ENCODE measurements at places on chromosomes 2 and 18. TPM values are rescaled to one million over a fixed set of nuclear protein-coding genes. Genes with fewer than 3 reads are reported as not detected.

GRCh38 chr2:159817283-159817682 is 19.3 kb upstream of the CD302 start:
- H3K27ac ChIP-seq: no peak overlapping the region
- no peaks in the 10 kb centered on the region for H3K27me3 ChIP-seq
- H3K4me3 ChIP-seq: no peak overlapping the region
- H3K4me1 ChIP-seq: no peaks in the 10 kb centered on the region
- peaks cover 22% of the 10 kb centered on the region for H3K36me3 ChIP-seq

Gene TLX2
- 0.16 TPM for total RNA-seq

Gene MYL1
- total RNA-seq: not detected

GRCh38 chr2:37343537-37344434 is 644 bp upstream of the QPCT start:
- H3K27me3 ChIP-seq: peaks cover 7% of the 10 kb centered on the region
- H3K4me1 ChIP-seq: peaks cover 16% of the 10 kb centered on the region
- no peak for DNase-seq
- H3K27ac ChIP-seq: peak overlapping the region; percentile 68
- no peaks in the 10 kb centered on the region for H3K36me3 ChIP-seq

- peak overlapping the region; percentile 97 for H3K4me3 ChIP-seq
- H3K27me3 ChIP-seq: no peaks in the 10 kb centered on the region
- H3K27ac ChIP-seq: peak overlapping the region; percentile 99
- peaks cover 3% of the 10 kb centered on the region for H3K36me3 ChIP-seq
- peaks cover 45% of the 10 kb centered on the region for H3K4me1 ChIP-seq
Observed at GRCh38 chr18:79405781-79406575, 10.2 kb downstream of the NFATC1 start.

GRCh38 chr2:216536734-216537210 is 38.1 kb downstream of the RPL37A start:
- peaks cover 2% of the 10 kb centered on the region for H3K4me1 ChIP-seq
- H3K27ac ChIP-seq: no peak overlapping the region
- DNase-seq: no peak

Gene DSG1
- not detected for total RNA-seq

Gene MDH1B
- not detected for total RNA-seq

Gene CD8B2
- not detected for total RNA-seq
